ENCODE measurements at places on chromosomes 4 and X.

DNA sequence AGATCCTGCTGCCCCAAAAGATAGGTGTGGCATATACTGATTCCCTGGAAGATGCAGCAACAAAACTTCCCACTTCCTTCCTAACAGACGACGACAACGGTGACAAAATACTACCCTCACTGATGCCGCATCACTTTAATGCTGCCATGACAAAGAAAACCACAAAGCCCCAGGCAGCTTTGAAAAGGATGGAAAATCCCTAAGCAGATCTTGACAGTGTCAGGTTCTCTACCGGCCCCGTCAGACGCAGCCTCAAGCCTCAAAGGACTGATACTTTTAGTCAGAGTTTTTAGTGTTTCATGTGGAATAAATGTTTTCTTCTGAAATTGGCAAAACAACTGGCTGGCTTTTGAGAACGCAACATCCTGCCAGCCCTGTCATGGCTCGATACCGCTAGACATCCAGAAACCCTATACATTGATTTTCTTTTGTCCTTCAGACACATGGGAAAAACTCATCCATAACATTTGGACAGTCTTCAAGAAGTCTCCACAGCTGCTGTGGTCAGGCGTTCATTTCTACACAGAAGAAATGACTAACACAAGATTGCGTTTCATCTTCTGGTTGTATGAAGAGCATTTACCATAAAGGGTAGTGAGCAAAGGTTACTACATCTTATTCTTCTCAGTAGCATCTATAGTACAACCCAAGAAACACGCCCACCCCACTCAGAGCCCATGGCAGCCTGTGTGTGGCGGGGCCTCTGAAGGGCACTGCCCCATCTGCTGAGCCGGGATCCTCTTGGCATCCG is 60.1 kb downstream of the GATB start:
- DNase-seq, result no peak

- no peak for DNase-seq
These were observed 232.4 kb downstream of the MAML3 start for GRCh38 chr4:139921429-139922184.

- DNase-seq, result no peak
These were observed 70.1 kb downstream of the INPP4B start for GRCh38 chr4:142776026-142776425.

- no peak for DNase-seq
These were observed 188.0 kb downstream of the COL25A1 start for GRCh38 chr4:109114501-109114900.

GRCh38 chr4:141812158-141812557 is 175.8 kb downstream of the IL15 start:
- DNase-seq, result no peak

- DNase-seq, result no peak
These were observed 281.1 kb downstream of the SLC7A11 start for GRCh38 chr4:137961051-137961438.

GRCh38 chrX:39260965-39261364 is 459.7 kb downstream of the MID1IP1 start:
- no peak for DNase-seq

- no peak for DNase-seq
These were observed 214.1 kb upstream of the GEMIN8 start for GRCh38 chrX:14243823-14244222.

DNA sequence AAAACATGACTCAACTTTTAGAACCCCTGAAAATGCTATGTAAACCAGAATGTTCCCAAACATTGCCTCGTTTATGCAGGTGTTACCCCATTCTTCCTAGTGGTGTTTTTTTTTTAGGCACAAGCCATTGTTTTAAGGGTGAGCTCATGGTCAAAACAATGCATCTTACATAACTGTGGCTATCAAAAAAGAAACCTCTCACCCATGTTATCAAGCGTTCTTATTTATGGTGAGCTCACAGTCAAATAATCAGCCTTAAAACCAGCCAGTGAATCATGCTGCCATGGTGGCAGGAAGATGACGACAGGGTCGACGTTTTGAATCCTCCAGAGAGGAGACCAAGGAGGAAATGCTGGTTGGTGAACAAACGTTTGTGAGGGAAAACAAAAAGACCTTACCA is 195.2 kb downstream of the KDR start:
- no peak for DNase-seq

DNA sequence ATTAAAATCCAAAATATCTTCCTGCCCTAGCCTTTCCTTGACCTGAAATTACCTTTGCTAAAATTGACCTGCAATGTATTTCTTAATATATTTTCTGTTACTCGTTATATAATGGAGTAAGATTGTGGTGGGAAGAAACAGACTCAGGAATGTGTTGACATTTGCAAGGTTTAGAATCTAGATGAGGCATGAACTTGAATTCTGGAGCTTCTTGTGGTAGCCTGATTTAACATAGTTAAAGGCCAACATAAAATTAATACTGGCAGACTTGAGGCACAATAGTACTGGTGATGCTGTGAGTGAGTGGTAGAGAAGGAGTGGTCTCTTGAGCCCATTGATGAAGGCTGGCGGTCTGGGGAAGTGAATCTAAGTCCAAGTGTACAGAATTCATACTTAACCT is 197.9 kb upstream of the SPRY1 start:
- no peak for DNase-seq

DNA sequence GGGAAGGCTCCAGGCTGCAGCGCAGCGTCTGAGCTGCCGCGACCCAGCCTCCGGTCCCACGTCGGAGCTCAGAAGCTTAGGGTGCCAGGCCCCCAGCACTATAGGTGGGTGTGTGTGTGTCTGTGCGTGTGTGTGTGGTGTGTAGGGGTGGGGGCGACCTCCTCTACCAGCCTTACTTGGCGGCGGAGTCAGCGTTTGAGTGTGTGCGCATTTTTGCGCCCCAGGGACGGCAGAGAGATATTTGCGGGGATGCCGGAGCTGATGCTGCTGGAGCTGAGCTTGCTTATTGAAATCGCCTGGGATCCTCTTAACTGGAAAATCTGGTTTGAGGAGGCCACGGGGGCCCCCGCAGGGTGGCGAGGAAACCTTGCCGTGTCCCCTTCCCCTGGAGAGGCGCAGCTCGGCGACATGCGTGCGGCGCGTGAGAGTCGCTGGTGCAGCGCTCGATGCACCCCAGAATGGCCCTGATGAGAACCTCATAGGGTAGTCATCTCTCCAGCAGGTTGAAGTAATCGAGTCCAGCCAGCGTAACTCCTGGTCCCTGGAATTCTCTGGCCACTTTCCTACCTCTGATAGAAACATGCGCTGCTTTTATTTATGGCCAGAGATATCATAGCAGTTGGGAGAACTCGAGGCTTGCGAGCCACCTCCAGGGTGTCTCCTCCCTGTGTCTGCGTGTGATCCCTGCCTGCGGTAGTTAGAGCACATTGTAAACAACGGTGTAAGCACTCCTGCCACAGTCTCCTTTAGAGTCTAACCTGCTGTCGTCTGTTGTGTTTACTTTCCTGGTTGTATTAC is 2.7 kb downstream of the ADGRL3 start:
- DNase-seq, result no peak

DNA sequence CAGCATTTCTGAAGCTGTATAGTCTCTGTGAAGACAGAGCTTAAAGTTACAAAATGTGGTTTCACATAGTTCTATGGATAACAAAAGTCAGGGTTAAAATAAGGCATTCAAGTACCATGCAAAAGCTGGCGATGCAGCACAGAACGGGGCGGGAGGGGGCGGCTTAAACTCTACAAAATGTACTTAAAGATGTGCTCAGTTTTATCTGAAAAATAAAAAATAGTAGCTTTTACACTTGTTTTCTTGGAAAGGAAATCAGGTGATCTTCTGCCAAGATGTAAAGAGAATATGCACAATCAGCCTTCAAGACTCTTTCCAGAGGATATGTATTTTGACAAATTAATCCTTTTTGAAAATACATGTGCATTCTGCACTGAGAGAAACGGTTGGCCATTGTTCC is 301.7 kb upstream of the EMCN start:
- DNase-seq, result no peak

DNA sequence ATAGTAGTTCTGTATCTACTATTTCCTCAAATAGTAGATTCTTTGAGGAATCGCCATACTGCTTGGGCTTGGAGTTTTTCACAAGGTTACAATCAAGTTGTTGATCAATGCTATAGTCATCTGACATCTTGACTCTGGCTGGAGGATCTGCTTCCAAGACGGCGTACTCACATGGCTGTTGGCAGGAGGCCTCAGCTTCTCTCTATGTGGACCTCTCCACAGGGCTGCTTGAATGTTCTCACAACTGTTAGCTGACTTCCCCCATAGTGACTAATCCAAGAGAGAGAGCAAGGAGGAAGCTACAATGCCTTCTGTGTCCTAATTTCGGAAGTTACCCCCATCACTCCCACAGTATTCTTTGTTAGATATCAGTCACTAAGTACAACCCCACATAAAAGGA is 10.3 kb downstream of the EGFL6 start:
- no peak for DNase-seq

- DNase-seq, result no peak
These were observed 30.6 kb upstream of the MCF2 start for GRCh38 chrX:139738581-139738980.

- DNase-seq, result no peak
These were observed 14.8 kb downstream of the SHROOM3 start for GRCh38 chr4:76449833-76450232.

DNA sequence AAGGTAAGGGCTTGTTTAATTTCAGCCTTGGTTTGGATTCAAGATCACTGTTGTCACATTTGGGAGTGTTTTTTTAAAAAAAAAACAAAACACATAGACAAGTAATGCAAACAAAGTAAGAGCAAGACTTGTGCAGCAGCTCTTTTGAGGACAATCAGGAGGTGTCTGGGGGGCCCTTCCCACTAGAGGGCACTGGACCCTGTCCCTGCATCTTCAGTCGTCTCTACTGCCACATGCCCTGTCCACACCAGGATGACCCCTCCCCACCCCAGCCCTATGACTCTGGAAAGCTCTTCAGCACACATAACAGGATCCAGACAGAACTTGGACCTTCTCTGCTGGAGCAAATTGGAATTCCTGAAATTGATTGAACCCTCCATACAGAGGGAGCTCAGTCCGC is 71.0 kb downstream of the USP46 start:
- DNase-seq, result no peak

DNA sequence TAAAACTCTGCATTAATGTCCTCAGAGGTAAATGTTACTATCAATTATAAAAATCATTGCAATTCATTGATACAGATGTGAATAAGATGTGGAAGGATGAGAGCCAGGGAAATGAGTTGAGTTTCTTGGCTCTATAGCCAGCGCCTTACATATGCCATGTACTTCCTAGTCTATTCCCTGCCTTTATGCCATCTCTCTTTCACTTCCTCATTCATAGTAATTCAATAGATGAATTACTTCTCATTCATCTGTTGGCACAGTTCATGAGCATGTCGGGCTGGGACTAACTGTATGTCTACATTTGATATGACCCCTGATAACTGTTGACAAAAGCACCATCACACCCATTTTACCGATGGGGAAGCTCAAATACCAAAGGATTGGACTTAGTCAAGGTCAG is 55.7 kb downstream of the LNX1 start:
- DNase-seq, result no peak

DNA sequence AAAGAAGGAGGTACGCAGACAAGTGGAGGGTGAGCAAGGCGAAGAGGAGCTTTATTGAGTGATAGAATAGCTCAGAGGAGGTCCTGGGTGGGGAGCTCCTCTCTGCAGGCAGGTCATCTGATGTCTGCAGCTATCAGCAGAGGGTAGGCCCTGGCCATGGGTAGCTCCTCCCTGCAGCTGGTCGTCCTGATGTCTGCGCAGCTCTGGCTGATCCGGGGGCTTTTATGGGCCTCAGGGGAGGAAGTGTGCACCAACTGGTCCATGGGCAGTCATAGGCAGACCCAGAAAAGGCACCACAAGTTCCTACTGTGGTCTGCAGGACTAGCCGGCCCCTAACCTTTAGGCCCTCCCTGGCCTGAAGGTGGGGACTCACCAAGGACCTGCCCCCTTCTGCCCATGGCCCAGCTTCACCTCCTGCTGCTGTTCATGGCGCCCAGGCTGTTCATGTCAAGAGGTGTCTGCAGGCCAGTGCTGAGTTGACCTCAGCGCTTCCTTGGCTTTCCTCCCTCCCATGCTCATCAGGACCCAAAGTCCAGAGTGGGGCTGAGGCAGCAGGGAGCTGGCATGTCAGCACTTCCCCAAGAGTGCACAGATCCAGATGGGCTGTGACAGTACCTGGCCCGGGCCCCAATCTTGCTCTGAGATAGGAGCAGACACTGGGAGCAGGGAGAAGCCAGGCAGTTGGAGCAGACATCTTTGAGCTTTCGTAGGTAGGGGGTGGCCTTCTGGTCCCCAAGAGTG is 46.1 kb downstream of the ARAP2 start:
- no peak for DNase-seq

GRCh38 chrX:20742106-20742505 is 475.4 kb upstream of the RPS6KA3 start:
- no peak for DNase-seq

GRCh38 chrX:82218361-82218760 is 1016.5 kb downstream of the SH3BGRL start:
- DNase-seq, result no peak

DNA sequence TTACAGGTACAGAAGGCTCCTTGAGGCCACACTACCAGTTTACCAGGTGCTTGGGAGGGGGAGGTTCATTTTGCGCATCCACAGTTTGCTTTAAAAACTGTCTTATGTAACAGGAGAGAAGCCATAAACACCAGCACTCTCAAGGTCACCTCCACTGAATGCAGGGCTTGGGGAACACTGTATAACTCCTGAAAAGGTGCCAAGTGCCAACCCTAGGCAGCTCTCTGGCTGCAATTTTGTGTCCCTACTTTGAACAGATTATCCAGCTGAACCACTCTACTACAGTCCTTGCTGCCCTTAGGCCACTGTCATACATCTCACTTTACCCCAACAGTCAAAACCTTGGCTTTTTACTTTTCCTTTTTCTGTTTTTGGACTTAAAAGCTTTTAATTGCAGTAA is 507.9 kb downstream of the SMARCA1 start:
- no peak for DNase-seq

DNA sequence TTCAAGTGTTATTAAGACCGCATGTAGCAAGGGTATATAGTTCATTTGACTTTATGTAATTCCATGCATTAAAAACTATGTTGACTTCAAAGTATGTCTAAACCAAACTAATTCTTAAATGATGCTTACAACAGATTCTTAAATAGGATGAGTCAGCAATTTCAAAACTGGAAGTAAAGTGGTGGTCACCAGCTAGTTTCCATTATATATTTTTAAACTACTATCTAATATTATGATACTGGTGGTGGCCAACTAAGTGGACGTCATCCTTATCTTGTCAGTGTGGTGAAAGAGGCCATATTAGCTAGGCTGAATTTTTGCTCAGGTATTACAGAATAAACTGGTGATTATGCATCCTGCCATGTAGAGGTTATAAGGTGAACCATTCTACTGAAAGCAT is 1.2 kb downstream of the IL15 start:
- DNase-seq, result no peak

All from stimulated activated CD4-positive, alpha-beta T cell treated with anti-CD3 and anti-CD28 coated beads, Interleukin-15, amount 100 ng/mL, for 1 hour (primary cell).